Activated CD4-positive, alpha-beta memory T cell treated with anti-CD3 and anti-CD28 coated beads, Interleukin-2, amount 10 ng/mL, durations not matched to agents 7 days and 5 days (primary cell): ENCODE measurements at places on chromosomes 5 and 9. TPM values are rescaled to one million over a fixed set of nuclear protein-coding genes. Genes with fewer than 3 reads are reported as not detected.

DNA sequence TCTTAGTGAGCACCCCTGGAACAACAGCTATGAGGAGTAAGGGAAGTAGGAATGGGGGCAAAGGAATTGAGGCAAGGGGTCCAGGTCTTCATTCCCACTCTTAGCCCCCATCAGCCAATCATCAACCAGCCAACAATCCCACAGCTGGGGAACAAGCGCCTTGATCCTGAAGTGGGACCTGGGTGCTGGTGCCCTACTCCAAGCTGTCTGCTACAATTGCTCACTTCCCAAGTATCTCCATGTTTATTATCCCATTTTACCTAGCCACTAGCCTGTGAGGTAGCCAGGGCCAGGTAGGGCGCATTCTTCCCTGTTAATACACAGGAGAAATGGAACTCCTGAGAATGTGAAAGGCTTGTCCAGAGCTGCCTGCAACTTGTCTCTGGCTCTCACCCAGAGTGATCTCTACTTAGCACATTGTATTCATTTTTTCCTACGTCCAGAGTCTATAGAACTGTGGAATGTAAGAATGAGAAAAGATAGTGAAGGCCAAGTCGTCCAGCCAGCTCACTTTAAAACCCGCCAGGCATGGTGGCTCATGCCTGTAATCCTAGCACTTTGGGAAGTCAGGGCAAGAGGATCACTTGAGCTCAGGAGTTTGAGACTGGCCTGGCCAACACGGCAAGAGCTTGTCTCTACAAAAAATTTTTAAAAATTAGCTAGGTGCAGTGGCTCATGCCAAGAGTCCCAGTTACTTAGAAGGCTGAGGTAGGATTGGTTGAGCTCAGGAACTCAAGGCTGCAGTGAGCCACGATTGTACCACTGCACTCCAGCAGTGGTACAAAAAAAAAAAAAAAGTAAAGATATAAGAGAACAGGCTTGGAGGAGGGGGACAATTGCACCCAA lies 6.2 kb upstream of the DNAJC18 start:
- no peak for DNase-seq

DNA sequence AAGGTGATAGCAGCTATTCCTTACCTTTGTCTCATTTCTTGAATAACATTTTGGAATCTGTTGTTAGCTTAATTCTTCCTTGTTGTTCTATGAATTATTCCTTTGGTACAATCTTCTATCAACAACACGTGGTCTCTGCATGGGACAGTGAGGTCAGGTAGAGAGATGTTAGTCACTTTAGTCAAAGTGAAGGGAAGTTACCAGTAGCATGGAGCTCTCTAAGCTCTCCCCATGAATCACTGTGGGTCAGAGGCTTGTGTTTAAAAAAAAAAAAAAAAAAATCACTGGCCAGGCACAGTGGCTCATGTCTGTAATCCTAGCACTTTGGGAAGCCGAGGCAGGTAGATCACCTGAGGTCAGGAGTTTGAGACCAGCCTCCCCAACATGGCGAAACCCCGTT lies 116.0 kb downstream of the GOLPH3 start:
- DNase-seq, result no peak

GRCh38 chr9:126623667-126624478 lies 10.1 kb downstream of the LMX1B start:
- DNase-seq, result no peak

GRCh38 chr5:104111632-104112031 lies 549.0 kb upstream of the NUDT12 start:
- DNase-seq, result no peak

DNA sequence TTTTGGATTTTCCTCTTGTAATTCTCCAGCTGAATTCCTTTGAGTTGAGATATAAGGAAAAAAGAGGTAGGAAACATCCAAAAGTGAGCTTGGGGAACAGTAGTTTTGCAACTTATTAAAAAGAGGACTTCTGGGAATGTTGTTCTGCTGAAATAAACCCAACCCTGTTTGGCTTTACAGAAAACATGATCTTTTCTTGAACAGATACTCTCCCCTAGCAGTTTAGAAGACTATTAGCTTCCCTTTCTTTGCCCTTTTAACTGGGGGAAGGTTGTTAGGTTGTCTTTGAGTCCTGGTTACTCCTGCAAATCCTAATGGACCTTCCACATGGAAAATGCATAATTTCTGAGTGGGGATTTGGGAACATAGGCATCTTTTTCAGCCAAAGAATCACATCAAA lies 168.7 kb upstream of the RPS23 start:
- no peak for DNase-seq

GRCh38 chr9:137455359-137455991 lies 3.7 kb downstream of the NSMF start:
- DNase-seq, result no peak

- no peak for DNase-seq
These were observed 156.4 kb downstream of the GABBR2 start for GRCh38 chr9:98552331-98552730.

GRCh38 chr9:18504707-18505106 lies 30.8 kb downstream of the ADAMTSL1 start:
- DNase-seq, result no peak

GRCh38 chr9:83313781-83314180 lies 224.4 kb downstream of the FRMD3 start:
- no peak for DNase-seq

DNA sequence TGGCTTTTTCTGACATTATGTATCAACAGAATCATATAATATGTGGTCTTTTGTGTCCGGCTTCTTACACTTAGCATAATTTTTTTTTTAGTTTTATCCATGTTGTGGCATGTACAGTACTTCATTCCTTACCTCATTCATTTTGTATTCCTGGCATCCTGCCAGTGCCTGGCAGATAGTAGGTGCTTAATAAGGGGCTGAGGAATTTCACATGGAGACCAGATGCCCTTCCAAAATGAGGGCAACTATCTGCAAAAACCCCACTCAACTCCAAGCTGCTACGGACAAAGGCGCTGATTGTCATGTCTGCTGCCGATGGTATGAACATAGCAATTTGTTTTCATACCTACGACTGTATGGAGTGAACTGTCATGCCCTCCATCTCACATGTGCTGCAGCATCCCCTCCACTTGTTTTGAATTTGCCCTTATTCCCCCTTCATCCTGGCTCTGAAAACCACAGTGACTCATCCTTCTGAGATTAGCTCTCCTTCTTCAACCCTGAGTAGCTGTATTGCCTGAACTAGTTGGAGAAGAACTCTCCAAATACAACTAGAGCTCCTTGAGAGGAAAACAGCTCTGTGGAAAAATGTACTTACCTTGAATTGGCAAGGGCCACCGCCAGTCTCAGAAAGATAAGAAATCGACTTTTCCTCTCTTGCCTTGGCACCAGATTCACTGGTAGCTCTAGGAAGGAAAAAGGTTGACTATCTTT lies 41.3 kb upstream of the FOXE1 start:
- no peak for DNase-seq

Gene ZBTB34
- 8.2 TPM for total RNA-seq

Gene PDLIM7
- 56.6 TPM for total RNA-seq

Gene COL27A1
- 0.50 TPM for total RNA-seq

Gene CHSY3
- total RNA-seq, result not detected

Gene PCDHB2
- 0.20 TPM for total RNA-seq

Gene CER1
- total RNA-seq, result not detected
